ENCODE measurements at places on chromosomes 5 and 9. TPM values are rescaled to one million over a fixed set of nuclear protein-coding genes. Genes with fewer than 3 reads are reported as not detected.

The IFNA21 gene
- polyA plus RNA-seq = not detected

The GLRA1 gene
- not detected for polyA plus RNA-seq

The FRMD3 gene
- polyA plus RNA-seq = 15.4 TPM

The INSYN2B gene
- polyA plus RNA-seq = 0.19 TPM

The GABRB2 gene
- polyA plus RNA-seq = 0.18 TPM
